Daoy (cell line): ENCODE measurements at places on chromosomes 7 and 10.

DNA sequence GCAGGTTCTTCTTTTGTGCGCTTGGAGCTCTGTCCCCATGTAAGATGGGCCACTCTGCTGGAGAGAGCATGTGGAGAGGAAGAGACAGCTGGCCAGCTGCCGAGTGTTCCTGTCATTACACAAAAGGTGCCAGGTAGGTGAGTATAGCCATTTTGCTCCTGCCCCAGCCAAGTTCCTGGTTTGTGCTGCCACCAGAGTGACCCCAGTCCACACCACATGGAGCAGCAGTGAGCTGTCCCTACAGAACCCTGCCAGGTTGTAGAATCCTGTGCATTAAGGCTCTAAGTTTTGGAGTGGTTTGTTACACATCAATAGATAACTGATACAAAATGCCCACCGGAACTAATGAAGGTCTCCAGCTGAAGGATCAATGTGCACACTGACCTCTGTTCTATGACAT lies 84.6 kb upstream of the GHITM start:
- DNase-seq, result no peak

DNA sequence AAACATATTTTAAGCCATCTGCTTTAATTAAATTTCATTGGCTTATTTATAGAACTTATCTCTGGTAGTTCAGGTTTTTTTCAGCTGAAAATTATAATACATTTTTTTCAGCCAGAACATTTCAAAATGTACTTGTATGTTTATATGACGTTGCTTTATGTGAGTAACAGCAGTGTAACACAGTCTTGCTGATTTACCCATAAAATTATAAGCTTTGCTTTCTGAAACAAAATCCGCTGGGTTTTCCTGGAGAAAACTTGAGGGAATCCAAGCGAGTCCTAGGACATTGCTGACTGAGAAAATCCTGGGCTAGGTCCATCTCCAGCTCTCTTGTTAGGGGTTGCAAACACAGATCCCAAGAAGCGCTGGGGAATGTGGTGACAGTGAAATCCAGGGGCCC lies 112.2 kb upstream of the GATA3 start:
- no peak for DNase-seq

DNA sequence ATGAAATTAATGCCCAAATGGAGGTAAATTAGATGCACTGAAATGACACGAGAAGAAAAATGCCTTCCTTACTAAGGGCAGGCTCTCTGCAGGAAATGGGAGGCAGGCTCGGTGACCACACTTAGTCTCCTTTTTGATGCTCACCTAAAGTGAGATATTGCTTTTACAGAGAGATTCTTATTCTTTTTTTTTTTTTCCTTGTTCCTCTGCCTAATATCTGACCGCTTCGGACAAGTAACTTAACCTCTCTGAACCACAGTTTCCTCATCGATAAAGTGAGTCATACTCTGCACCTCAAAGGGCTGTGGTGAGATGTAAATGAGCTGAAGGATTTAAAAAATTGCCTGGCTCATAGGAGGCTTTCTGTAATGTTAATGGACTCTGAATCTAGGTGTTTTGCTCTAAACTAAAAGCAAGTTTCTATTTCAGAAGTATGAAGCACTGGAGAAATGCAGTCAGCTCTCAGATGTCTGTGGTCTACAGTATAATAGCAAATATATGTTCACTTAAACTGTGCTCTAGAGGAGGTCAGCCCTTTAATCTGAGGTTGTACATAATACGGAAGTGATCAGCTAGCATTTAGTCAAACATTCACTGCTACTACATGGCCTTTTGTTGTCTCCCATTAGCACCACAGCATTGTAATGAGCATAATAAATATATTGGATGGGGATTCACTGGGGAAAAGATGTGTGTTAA lies 23.2 kb downstream of the NKX2-3 start:
- DNase-seq, result no peak

DNA sequence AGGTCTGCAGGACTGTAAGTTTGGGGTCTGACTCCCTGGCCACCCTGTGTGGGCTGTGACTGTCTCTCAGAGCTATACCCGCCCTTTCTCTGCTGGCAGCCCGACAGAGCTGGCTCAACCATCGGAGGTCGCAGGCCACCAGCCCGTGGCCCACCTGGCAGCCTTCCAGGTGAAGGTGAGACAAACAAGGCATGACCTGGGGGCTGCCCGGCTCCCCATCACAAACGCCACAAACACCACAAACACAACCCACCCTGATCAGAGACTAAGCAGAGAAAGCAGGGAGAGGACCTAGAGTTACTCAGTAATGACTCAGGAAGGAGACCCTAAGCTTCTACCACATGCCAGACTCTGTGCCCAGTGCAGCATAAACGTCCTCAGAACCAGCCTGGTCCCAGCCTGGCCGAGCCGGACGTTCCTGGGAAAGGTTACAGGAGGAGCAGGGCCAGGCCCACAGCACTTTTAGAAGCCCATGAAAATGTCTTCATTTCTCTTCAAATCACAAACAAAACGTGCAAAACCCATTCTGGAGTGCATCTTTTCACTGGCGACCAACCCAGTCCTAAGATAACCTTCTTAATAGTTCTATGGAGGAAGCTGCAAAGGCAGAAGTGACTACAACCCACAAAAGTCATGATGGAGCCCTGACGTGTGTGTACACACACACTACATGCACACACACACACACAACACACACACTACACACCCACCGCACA lies 66.8 kb downstream of the MKI67 start:
- DNase-seq, result no peak
